Stimulated activated CD4-positive, alpha-beta T cell treated with anti-CD3 and anti-CD28 coated beads, Interleukin-1b, Interleukin-23, amount 100 ng/mL, for 4 hours (primary cell): ENCODE measurements at places on chromosomes 7 and 10.

DNA sequence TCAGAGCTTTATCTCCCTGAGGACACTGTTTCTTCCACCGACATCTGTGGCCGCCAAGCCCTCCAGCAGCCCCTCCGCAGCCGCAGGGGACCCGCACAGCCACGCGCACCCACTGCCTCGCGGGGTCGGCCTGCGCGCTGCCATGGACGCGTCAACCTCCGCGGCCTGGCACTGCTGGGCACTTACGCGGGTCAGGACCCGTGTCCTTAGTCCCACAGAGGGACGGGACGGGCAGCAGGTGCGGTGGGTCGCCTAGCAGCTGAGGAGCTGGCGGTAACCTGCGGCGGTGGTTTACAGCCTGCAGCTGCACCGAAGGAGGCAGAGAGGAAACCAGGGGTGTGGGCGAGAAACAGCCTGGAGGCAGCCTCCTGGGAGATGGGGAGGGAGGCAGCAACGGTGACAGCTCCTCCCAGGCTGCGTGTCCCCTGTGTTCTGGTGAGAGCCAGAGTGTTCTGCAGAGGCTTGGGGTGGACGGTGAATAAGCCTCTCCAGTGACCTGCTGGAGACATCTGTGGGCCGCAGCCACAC, 61.3 kb downstream of the SEC61G start:
- DNase-seq: no peak

DNA sequence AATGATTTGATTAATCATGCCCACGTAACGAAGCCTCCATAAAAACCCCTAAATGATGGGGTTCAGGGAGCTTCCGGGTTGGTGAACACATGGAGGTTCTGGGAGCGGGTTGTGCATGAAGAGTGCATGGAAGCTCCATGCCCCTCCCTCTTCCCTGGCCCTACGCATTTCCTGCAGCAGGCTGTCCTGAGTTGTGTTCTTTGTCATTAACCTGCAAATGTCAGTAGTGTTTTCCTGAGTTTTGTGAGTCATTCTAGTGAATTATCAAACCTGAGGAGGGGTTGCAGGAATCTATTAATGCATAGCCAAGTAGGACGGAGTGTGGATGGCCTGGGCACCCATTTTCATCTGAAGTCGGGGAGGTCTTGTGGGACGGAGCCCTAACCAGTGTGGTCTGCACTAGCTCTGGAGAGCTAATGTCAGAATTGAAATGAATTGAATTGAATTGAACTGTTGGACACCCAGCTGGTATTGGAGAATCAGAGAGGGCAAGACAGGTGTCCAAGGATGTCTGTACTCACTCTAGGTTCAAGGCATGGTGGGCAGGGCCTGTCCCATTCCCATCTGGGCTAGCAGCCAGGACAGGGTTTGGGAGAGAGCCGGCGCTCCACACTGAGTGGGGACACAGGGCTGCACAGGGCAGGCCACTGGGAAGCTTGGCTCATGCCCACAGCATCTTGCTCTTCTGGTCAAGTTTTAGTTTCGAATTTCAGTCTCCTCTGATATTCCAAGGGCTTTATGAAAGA, 22.3 kb upstream of the ARHGAP22 start:
- no peak for DNase-seq

DNA sequence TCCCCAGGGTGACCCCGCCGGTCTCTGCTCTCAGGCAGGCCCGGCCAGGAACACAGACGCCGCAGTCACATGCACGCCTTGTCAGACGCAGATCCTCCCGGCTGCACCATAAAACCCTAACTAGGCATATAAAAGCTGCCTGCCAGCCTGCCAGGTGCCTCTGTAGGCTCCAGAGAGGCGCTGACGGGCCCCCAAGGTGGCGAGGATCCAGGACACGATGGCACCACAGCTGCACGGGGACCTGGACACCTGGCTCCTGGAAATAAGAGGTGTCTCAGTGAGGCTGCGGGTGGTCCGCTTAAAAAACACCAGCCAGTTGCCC, 21.9 kb upstream of the GDF10 start:
- no peak for DNase-seq

GRCh38 chr10:103333934-103334520, 16.9 kb downstream of the PCGF6 start:
- no peak for DNase-seq

GRCh38 chr7:80847895-80848294, 71.0 kb downstream of the SEMA3C start:
- no peak for DNase-seq

- DNase-seq: no peak
Measured at GRCh38 chr10:20922033-20922432, 24.9 kb upstream of the NEBL start.

- DNase-seq: no peak
Measured at GRCh38 chr7:89200758-89201157, 405.2 kb upstream of the TEX47 start.

DNA sequence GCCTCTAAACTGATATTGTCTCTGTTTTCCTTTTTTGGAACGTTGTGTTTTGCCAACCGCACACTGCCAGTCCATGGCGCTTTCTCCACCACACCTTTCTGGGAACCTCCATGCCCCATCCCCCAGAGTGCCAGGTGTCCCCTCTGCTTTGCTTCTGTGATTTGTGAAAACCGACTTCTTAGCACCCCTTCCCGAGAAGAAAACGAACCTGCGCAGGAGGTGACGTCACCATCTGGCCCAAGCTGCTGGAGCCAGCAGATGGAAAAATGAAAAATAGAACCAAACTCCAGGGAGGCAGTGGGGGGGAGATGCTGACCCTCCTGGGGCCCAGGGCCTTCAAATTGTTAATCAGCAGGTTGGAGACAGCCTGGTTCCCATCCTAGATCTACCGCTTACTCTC, 103.8 kb downstream of the HTR5A start:
- no peak for DNase-seq
